ENCODE measurements at places on chromosomes 12 and 14. TPM values are rescaled to one million over a fixed set of nuclear protein-coding genes. Genes with fewer than 3 reads are reported as not detected.

- no peak for DNase-seq
Observed at GRCh38 chr14:75259510-75259855, 19.1 kb upstream of the FOS start.

DNA sequence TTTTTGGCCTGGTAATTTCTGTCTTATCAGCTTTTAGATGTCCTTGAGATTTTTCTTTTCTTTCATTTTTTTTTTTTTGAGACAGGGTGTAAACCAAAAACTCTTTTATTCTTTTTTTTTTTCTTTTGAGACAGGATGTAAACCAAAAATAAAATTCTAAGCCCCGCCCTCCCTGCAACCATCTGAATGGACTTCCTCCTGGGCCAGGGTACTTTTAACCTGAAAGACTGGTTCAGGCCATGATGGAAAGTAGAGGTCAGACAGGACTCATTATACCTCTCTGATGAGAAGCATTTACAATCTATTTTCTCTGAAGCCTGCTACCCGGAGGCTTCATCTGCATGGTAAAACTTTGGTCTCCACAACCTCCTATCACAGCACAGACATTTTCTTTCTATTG, 33.5 kb upstream of the TCL1B start:
- no peak for DNase-seq

DNA sequence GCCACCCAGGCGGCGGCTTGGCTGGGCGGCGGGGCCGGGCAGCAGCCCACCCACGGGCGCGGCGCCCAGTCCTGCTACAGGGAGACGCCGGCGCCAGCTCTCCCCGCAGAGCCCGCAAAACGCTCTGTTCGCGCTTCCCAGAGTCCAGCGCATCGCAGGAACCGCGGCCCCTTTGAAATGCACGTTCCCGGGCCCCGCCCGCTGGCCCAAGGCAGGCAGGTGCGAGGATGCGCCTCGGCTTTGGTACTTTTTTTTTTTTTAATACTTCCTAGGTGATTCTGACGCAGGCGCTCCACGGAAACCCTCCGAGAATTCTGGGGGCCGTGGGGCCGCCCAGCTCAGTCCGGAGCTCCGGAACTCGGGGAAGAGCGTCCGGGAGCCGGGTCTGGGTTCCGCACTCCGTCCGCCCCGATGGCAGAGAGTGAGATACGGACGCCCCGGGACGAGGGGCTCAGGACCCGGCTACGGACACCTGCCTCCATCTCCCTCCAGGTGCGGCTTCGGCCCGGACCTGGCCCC, 483 bp downstream of the POC1B start:
- DNase-seq, result no peak

GRCh38 chr12:50533971-50534370, 29.2 kb downstream of the DIP2B start:
- DNase-seq, result no peak

- DNase-seq, result no peak
Observed at GRCh38 chr14:52011523-52011922, 22.2 kb downstream of the RTRAF start.

- no peak for DNase-seq
Observed at GRCh38 chr14:24437020-24437735, 5.4 kb downstream of the SDR39U1 start.

GRCh38 chr12:42807766-42808165, 218.2 kb upstream of the PRICKLE1 start:
- DNase-seq, result no peak

GRCh38 chr12:124556896-124557501, 10.4 kb downstream of the NCOR2 start:
- DNase-seq, result no peak

DNA sequence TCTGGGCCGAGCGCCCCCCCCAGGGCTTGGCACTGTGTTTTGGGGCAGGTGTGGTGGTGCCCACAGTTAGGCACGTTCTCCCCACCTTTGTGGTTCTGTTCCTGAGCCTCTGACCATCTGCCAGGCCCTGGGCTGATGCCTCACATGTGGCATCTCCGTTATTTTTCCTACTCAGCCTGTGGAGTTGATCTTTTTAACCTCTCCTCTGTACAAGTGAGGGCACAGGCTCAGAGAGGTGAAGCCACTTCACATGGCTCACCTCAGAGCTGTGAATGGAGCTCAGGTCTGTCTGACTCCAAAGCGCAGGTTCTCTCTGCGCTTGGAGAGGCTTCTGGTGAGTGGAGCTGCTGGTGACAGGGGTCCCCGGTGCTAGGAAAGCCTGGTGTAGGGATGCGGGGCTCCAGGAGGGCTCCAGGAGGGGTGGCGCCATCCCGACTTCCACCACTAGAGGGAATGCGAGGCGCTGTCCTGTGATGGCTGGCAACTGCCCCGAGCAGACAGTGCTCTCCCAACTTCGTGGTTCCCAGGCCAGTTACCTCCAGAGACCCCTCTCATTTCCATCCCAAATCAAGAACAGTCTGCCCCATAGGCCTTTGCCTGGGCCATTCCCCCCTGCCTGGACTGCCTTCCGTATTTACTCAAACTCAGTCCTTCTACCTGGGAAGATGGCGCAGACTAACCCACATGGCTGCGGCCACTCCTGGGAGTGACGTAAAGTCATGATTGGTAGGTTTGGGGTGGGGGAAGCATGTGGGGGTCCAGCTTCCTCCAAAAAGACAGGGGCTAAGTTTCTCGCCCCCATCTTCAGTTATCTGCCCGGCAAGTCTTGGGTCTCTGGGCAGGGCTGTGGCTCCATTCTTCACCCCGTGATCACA, 9.9 kb downstream of the BCL7A start:
- no peak for DNase-seq

GRCh38 chr14:75293920-75294648, 15.5 kb downstream of the FOS start:
- DNase-seq, result peak; percentile 99

GRCh38 chr14:88482524-88482923, 72.3 kb downstream of the PTPN21 start:
- DNase-seq, result no peak

SUOX gene
- 27.7 TPM for total RNA-seq

SLC2A14 gene
- total RNA-seq, result 5.4 TPM

VIPAS39 gene
- 13.8 TPM for total RNA-seq

SDR9C7 gene
- total RNA-seq, result not detected
